Hair follicular keratinocyte (primary cell): ENCODE measurements at places on chromosomes 6 and 20. TPM values are rescaled to one million over a fixed set of nuclear protein-coding genes. Genes with fewer than 3 reads are reported as not detected.

Gene PDYN
- not detected in 2 replicates for total RNA-seq

Gene OPRM1
- total RNA-seq, result not detected in 2 replicates

Gene REM1
- total RNA-seq, result not detected in 2 replicates

Gene BPIFB4
- not detected in 2 replicates for total RNA-seq

Gene MYT1
- not detected in 2 replicates for total RNA-seq

Gene VARS2
- 20.7 and 29.4 TPM in 2 replicates for total RNA-seq

Gene CTSZ
- total RNA-seq, result 123 and 138 TPM in 2 replicates

Gene SEMG1
- not detected in 2 replicates for total RNA-seq

Gene LRRC73
- total RNA-seq, result 0.16 and 0.27 TPM in 2 replicates

Gene MCHR2
- total RNA-seq, result not detected in 2 replicates

Gene KCNK5
- not detected in 2 replicates for total RNA-seq

Gene SLPI
- 13.8 and 27.3 TPM in 2 replicates for total RNA-seq

Gene HSPA1B
- 76.1 and 133 TPM in 2 replicates for total RNA-seq

Gene ABHD16B
- not detected in 2 replicates for total RNA-seq
